ENCODE measurements at places on chromosomes 11 and 22.

DNA sequence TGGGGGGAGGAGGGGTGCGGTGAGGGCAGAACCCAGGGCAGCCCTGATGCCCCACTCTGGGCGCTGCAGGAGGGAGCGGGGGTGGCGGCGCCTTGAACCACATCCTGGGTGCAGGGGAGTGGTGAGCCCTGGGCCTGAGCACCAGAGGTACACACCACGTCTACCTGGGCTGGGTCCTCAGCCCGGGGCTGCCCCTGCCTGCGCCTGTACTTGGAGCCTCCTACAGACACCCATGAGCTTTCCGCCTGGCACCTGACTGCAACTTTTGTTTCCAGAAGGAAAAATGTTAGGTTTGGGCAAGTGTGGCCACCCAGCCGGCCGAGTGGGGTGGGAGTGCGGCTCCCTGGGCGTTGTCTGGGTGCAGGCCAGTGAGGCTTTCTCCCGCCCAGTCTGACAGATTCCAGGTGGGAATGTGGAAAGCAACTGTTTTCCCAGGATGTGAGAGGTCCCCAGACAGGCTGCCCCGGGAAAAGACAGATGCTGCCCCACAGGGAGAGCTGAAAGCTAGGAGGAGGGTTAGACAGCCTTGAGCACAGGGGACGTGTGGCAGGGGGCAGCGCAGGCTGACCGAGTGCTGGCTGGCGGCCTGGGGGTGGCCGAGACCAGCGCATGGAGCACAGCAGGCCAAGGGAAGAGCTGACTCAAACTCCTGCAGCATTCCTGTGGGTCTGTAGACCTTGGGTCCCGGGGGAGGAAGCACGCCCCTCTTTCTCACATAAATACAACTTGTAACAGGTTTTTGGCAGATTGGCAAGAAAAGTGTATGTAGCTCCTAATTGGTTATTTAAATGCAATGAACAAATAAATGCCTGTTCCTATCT is 44.1 kb downstream of the GNB1L start:
- no peak for DNase-seq

GRCh38 chr22:27489178-27489675 is 312.3 kb downstream of the MN1 start:
- DNase-seq = peak; percentile 12

DNA sequence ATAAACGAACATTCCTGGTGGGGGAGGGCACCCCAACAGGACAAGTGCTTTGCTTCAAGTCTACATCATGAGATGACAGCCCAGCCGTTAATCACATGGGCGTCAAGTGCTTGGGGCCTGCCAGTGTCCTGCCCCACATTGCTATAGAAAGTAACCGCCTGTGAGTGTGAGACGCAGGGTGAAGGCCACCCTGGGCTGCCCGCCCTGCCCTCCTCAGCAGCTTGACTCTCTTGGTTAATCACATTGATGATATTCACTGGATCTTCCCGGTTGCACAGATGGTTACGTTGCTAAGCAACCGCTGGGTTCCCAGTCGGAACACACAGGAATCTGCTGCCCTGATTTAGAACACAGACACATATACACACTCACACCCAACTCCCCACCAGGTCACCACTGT is 79.3 kb downstream of the CTTN start:
- DNase-seq = no peak

- peak; percentile 91 for DNase-seq
Measured at GRCh38 chr11:81449588-81450156, 1284.0 kb downstream of the FAM181B start.

DNA sequence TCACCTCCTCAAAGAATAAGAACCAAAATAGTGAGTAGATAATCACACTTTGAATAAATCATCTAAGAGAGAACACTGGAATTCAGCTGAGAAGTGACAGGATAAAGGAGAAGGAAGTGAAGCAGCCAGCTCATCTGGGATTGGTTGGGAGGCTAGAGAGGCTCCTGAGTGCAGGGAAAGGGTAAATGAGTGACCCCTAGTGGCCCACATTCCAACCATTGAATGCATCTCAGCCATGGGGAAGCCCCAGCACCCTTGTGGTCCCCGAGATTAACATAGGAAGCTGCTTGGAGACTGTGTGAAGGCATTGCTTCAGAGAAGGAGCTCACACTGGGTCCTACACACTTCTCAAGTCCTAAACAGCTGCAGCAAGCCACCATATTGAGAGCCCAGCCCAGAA is 82.3 kb downstream of the JRKL start:
- DNase-seq = no peak

- DNase-seq = no peak
Measured at GRCh38 chr11:6240781-6241180, 1.9 kb downstream of the CNGA4 start.

DNA sequence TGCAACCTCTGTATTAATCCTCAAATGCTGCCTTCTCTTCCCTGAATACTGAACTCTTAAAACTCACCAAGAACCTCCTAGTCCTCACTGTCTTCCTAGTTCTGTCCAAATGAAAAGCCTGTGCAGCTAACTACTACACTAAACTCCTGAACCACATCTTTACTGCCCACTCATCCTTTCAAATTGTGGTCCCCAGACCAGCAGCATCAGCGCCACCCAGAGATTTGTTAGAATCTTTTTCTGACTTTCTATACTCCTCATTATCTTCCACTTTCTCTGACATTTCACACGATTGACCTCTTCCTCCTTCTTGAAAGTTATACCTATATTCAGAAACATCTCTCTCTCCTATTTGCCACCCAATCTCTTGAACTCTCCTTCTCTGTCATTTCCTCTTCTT is 461.3 kb downstream of the DLG2 start:
- no peak for DNase-seq

- no peak for DNase-seq
Measured at GRCh38 chr22:39491696-39492095, 10.4 kb upstream of the MIEF1 start.

All from kidney tubule cell (primary cell).